Esophagus squamous epithelium (tissue), 5 donors: ENCODE measurements at places on chromosomes 7 and 10.

GRCh38 chr7:155797262-155798250, 14.7 kb downstream of the SHH start:
- DNase-seq, result no peak

GRCh38 chr10:132350391-132350790, 18.4 kb downstream of the LRRC27 start:
- DNase-seq, result no peak

DNA sequence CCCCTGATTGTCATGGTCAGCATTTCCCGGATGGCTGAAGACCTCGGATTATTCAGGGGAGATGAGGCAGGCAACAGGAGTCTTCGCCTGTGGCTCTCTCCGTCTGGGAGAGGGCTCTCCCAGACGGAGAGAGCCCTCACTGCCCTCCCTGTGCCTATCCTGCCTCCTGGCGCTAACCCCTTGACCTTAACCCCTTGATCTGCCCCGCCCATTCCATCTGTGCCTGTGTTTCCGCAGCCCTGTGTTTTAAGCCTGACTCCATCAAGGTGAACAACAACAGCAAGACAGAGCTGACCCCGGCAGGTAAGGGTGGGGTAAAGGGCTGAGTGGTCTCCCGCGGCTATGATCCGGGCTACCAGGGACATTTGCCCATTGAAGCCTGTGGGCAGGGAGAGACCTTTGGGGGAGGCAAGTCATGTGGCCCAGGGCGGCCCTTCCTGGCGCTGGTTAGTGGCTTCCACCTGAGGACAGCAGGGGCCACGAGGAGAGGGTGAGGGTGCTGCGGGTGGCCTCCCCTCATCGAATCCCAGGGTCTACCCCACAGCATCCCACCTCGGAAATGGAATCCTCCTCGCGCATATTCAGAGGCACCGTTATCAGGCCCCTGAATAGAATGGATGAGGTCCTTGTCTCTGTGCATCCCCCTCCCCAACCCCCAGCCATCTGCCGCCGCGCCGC, 4.2 kb upstream of the MUC12 start:
- DNase-seq, result no peak

- no peak for DNase-seq
These were observed 45.8 kb downstream of the ERLIN1 start for GRCh38 chr10:100140070-100140469.

GRCh38 chr10:132390921-132391675, 5.9 kb upstream of the PWWP2B start:
- DNase-seq, result no peak

GRCh38 chr10:3714967-3715366, 70.0 kb downstream of the KLF6 start:
- no peak for DNase-seq
